ENCODE measurements at places on chromosomes 6 and 20.

DNA sequence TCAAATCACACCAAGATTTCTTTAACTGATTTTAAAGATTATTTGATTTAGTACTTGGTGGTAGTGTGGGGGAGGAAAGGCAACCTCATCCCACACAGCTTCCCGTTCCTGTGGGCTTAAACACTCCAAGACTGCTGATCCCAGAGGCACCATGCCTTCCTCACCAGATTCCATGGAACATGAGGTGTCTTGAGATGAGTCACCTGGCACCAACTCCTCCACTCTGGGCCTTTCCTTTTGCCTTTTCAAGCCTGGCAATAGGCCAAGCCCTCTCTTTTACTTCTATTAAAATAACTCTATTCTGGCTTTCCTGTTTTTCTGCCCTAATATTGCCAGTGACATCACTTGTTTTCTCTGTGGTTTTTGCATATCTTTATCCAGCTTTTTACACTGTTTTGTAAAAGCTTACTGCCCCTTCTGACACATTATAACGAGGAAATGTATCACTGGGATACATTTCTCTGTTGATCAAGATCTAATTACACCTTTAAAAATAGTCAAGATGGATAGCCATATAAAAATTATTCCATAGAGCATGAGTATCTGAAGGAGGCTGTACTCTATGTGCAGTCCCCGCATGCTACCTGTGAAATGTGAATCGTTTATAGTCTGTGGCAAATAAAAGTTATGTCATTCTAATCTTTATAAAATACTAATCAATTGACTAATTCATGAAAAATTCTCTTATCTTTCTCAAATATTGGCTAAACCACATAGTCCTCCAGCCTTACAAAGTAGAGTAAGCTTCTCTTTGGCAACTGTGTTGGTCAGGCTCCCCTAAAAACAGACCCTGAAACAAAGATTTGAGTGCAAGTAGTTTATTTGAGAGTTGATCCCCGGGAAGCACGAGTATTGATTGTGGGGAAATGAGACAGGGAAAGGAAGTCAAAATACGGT is 257.8 kb upstream of the KCNQ5 start:
- no peak for DNase-seq

GRCh38 chr6:14974792-14975470 is 270.9 kb upstream of the JARID2 start:
- DNase-seq = no peak

- no peak for DNase-seq
These were observed 6.2 kb downstream of the POFUT1 start for GRCh38 chr20:32213870-32214269.

- DNase-seq = no peak
These were observed 70.6 kb upstream of the GGTLC1 start for GRCh38 chr20:24059174-24059573.

Data from AML-193 (cell line).